Pancreas (tissue), 10 donors: ENCODE measurements at places on chromosomes 12 and 14. TPM values are rescaled to one million over a fixed set of nuclear protein-coding genes. Genes with fewer than 3 reads are reported as not detected.

DNA sequence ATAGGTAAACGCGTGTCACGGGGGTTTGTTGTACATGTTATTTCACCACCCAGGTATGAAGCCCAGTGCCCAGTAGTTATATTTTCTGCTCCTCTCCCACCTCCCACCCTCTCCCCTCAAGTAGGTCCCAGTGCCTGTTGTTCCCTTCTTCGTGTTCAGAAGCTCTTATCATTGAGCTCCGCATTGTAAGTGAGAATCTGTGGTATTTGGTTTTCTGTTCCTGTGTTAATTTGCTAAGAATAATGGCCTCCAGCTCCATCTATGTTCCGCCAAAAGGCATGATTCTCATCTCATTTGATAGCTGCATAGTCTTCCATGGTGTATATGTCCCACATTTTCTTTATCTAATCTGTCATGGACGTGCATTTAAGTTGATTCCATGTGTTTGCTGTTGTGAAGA is 6.9 kb upstream of the GPRC5D start:
- DNase-seq = no peak
- H3K36me3 ChIP-seq = no peaks in the 10 kb centered on the region
- H3K27me3 ChIP-seq = no peaks in the 10 kb centered on the region
- no peak overlapping the region for H3K4me3 ChIP-seq
- no peaks in the 10 kb centered on the region for H3K4me1 ChIP-seq

Gene TRHDE
- 17.1 TPM for total RNA-seq

GRCh38 chr12:124805876-124806668 is 57.6 kb downstream of the SCARB1 start:
- no peak overlapping the region for H3K4me3 ChIP-seq
- H3K4me1 ChIP-seq = no peaks in the 10 kb centered on the region
- no peaks in the 10 kb centered on the region for H3K36me3 ChIP-seq
- H3K27me3 ChIP-seq = no peaks in the 10 kb centered on the region

Gene ZBTB25
- total RNA-seq = 5.7 TPM

Gene MDM1
- total RNA-seq = 4.6 TPM

- no peak overlapping the region for H3K27ac ChIP-seq
- no peaks in the 10 kb centered on the region for H3K36me3 ChIP-seq
- H3K4me1 ChIP-seq = peaks cover 5% of the 10 kb centered on the region
- DNase-seq = no peak
- no peak overlapping the region for H3K4me3 ChIP-seq
- H3K27me3 ChIP-seq = no peaks in the 10 kb centered on the region
Measured at GRCh38 chr14:101035466-101036225, 132.1 kb upstream of the RTL1 start.

- H3K27ac ChIP-seq = no peak overlapping the region
- H3K4me3 ChIP-seq = no peak overlapping the region
- no peaks in the 10 kb centered on the region for H3K27me3 ChIP-seq
- H3K4me1 ChIP-seq = no peaks in the 10 kb centered on the region
- DNase-seq = no peak
Measured at GRCh38 chr12:18468246-18469075, 207.1 kb downstream of the PIK3C2G start.

Gene GTF2A1
- total RNA-seq = 11.4 TPM

GRCh38 chr12:89059721-89060541 is 292.4 kb downstream of the DUSP6 start:
- no peaks in the 10 kb centered on the region for H3K36me3 ChIP-seq
- no peaks in the 10 kb centered on the region for H3K27me3 ChIP-seq
- no peak for DNase-seq
- no peak overlapping the region for H3K4me3 ChIP-seq
- H3K27ac ChIP-seq = no peak overlapping the region
- no peaks in the 10 kb centered on the region for H3K4me1 ChIP-seq

- no peaks in the 10 kb centered on the region for H3K36me3 ChIP-seq
- H3K4me1 ChIP-seq = no peaks in the 10 kb centered on the region
- no peak for DNase-seq
- no peak overlapping the region for H3K27ac ChIP-seq
- no peak overlapping the region for H3K4me3 ChIP-seq
Measured at GRCh38 chr12:65670775-65671174, 153.5 kb upstream of the HMGA2 start.

GRCh38 chr12:95458761-95459160 is 15.2 kb upstream of the METAP2 start:
- H3K27me3 ChIP-seq = no peaks in the 10 kb centered on the region
- no peak for DNase-seq
- H3K36me3 ChIP-seq = no peaks in the 10 kb centered on the region
- no peaks in the 10 kb centered on the region for H3K4me1 ChIP-seq

Gene RAPGEF3
- 4.8 TPM for total RNA-seq

- no peak for DNase-seq
- no peak overlapping the region for H3K27ac ChIP-seq
- H3K36me3 ChIP-seq = no peaks in the 10 kb centered on the region
- H3K27me3 ChIP-seq = no peaks in the 10 kb centered on the region
Measured at GRCh38 chr12:107474639-107475539, 210.7 kb upstream of the PWP1 start.

Gene CDC42BPB
- total RNA-seq = 27.9 TPM

DNA sequence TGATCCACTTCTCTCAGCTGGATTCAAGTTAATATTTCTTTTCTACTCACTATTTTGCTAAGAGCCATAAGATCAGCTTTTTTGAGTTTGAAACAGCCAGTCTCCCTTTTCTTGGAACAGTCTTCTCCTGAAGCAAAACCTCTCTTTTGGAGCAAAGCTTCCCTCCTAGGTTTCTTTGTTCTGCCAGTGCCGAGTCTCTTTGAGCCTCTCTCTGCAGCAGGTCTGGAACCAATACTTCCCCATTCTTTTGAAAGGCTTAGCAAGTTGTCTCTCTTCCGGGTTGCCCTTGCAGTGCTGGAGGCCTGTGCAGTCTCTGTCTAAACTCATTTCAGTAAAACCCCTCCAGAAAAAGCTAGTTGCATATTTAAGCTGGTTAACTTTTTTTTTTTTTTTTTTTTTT is 454.8 kb downstream of the NOVA1 start:
- no peaks in the 10 kb centered on the region for H3K4me1 ChIP-seq
- no peaks in the 10 kb centered on the region for H3K36me3 ChIP-seq
- no peak overlapping the region for H3K27ac ChIP-seq
- no peak for DNase-seq
- H3K27me3 ChIP-seq = no peaks in the 10 kb centered on the region

DNA sequence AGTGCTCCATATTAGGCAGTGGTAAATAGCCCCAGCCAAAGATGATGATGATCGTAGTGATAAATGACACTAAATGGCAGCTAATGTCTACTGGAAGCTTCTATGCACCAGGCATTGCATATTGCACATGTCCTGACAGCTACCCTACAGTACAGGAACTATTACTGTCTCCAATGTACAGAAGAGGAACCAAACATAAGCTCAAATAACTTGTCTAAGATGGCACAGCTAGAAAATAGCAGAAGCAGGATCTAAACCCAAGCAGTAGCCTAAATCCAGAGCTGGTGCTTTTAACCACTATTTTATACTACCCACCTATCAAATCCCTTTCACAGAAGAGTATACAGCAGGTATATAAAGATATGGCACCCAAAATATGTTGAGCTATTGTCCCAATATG is 28.9 kb downstream of the ESR2 start:
- DNase-seq = no peak
- no peak overlapping the region for H3K4me3 ChIP-seq
- no peaks in the 10 kb centered on the region for H3K36me3 ChIP-seq

GRCh38 chr12:93790472-93791152 is 113.4 kb downstream of the CRADD start:
- DNase-seq = no peak
- no peaks in the 10 kb centered on the region for H3K27me3 ChIP-seq
- H3K4me3 ChIP-seq = no peak overlapping the region
- no peak overlapping the region for H3K27ac ChIP-seq

Gene FAM186B
- 0.83 TPM for total RNA-seq

- no peaks in the 10 kb centered on the region for H3K27me3 ChIP-seq
- H3K4me1 ChIP-seq = no peaks in the 10 kb centered on the region
- no peak overlapping the region for H3K4me3 ChIP-seq
- DNase-seq = no peak
- no peaks in the 10 kb centered on the region for H3K36me3 ChIP-seq
Measured at GRCh38 chr14:80862541-80862940, 79.0 kb downstream of the CEP128 start.

Gene SYCP3
- not detected for total RNA-seq

GRCh38 chr14:102066041-102066451 is 20.8 kb downstream of the HSP90AA1 start:
- no peak overlapping the region for H3K4me3 ChIP-seq
- H3K27ac ChIP-seq = no peak overlapping the region
- H3K36me3 ChIP-seq = no peaks in the 10 kb centered on the region
- H3K4me1 ChIP-seq = no peaks in the 10 kb centered on the region
- no peaks in the 10 kb centered on the region for H3K27me3 ChIP-seq

- no peak for DNase-seq
- H3K27ac ChIP-seq = no peak overlapping the region
- no peaks in the 10 kb centered on the region for H3K27me3 ChIP-seq
- no peaks in the 10 kb centered on the region for H3K4me1 ChIP-seq
- no peak overlapping the region for H3K4me3 ChIP-seq
Measured at GRCh38 chr12:108265505-108265904, 73.6 kb downstream of the CMKLR1 start.

GRCh38 chr14:103097244-103097993 is 2.9 kb downstream of the EXOC3L4 start:
- no peak overlapping the region for H3K4me3 ChIP-seq
- DNase-seq = no peak
- H3K36me3 ChIP-seq = no peaks in the 10 kb centered on the region
- no peaks in the 10 kb centered on the region for H3K27me3 ChIP-seq
- H3K27ac ChIP-seq = no peak overlapping the region

- no peaks in the 10 kb centered on the region for H3K36me3 ChIP-seq
- DNase-seq = no peak
- H3K4me1 ChIP-seq = peaks cover 16% of the 10 kb centered on the region
- no peaks in the 10 kb centered on the region for H3K27me3 ChIP-seq
Measured at GRCh38 chr12:89075880-89076540, 276.3 kb downstream of the DUSP6 start.

GRCh38 chr12:129467289-129467688 is 436.5 kb downstream of the TMEM132D start:
- no peak overlapping the region for H3K4me3 ChIP-seq
- no peak overlapping the region for H3K27ac ChIP-seq
- H3K36me3 ChIP-seq = no peaks in the 10 kb centered on the region
- DNase-seq = no peak

DNA sequence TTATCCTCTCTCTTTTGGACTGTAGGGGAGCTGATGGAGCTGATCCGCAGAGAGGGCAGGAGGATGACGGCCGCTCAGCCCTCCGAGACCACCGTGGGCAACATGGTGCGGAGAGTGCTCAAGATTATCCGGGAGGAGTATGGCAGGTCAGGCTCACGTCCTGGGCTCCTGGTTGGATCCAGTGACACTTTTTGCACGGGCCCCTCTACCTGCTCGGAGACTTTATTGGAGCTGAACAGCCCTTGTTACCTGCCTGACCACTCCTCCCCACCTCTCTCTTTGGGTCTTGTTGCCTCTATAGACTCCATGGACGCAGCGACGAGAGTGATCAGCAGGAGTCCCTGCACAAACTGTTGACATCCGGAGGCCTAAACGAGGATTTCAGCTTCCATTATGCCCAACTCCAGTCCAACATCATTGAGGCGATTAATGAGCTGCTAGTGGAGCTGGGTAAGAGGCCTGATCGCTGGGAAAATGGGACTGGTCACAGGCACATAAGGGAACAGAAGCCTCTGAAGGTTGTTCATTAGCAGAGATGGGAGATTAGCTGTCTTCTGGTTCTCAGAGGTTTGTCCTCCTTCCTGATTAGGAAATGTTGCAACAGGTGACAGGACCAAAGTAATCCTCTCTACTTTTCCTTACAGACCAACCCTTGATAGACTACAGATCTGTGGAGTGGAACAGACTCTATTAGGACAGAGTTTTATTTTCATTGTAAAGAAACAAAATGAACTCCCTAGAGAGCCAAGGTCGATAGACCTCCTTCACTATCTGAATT is 718 bp downstream of the EIF2B2 start:
- H3K27ac ChIP-seq = no peak overlapping the region
- no peaks in the 10 kb centered on the region for H3K27me3 ChIP-seq
- H3K4me1 ChIP-seq = peaks cover 17% of the 10 kb centered on the region

Gene TTC9
- total RNA-seq = 2.4 TPM

DNA sequence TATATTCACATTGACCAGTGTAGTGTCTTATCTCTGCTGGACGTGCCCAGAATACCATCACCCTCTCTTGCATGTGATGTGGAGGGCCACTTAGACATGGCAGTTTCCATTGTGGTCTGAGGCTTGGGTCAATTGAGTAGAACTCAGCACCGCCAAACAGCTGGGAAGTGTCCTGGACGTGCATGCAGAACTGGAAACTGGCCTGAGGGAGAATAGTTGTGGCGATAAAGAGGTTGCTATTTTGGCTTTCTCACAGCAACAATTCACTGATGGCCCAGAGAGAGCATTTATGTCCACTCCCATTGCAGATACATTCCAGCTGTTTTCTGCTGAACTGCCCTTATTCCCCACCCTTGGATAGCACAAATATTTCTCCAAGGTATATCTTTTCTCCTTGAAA is 210.1 kb upstream of the DAAM1 start:
- H3K36me3 ChIP-seq = no peaks in the 10 kb centered on the region
- no peaks in the 10 kb centered on the region for H3K27me3 ChIP-seq
- H3K27ac ChIP-seq = no peak overlapping the region
- H3K4me3 ChIP-seq = no peak overlapping the region
- DNase-seq = no peak
- H3K4me1 ChIP-seq = peaks cover 6% of the 10 kb centered on the region

Gene NOVA1
- total RNA-seq = 0.59 TPM

DNA sequence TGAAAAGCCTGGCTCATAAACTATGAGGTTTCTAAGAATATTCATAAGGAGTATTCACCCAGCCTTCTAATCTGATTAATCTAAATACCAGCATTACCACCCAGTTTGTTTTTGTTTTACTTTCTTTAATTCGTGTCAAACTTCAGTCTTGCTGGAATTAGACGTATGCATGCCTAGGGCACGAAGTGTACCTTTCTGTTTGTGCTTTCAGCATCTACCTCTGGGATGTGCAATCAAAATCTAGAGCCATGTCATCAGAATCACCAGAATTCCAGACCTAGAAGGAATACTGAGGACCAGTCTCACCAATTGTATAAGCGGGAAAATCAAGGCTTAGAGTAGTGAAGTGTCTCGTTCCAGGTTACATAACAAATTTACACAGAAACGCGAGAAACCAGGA is 57.3 kb downstream of the KITLG start:
- H3K36me3 ChIP-seq = no peaks in the 10 kb centered on the region
- no peak overlapping the region for H3K4me3 ChIP-seq
- H3K27me3 ChIP-seq = no peaks in the 10 kb centered on the region
- no peak for DNase-seq
- H3K4me1 ChIP-seq = peaks cover 15% of the 10 kb centered on the region

Gene EFS
- total RNA-seq = 0.23 TPM

DNA sequence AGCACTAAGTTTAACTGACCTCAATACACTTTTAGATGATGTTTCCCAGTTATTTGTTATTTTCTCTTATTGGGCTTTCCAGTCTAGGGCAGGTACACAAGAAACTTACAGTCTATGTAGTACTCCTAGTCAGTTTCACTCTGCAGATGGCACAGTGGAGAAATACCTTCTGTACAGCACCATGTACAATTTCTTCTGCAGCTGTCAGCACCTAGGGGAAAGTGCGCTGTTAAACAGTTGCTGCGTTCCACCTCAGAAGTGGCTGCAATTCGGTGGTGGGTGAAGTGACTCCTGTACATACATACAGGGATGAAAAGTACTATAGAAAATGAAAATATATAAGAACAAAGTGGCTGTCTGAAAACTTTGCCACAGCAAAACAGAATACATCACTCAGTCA is 48.3 kb downstream of the NOVA1 start:
- H3K4me3 ChIP-seq = no peak overlapping the region
- H3K36me3 ChIP-seq = no peaks in the 10 kb centered on the region
- no peak overlapping the region for H3K27ac ChIP-seq
- no peaks in the 10 kb centered on the region for H3K4me1 ChIP-seq
- no peak for DNase-seq

Gene CYP27B1
- total RNA-seq = 3.9 TPM

Gene KRT2
- not detected for total RNA-seq
